ENCODE measurements at places on chromosomes 1 and 21.

- no peak for DNase-seq
These were observed 226.6 kb upstream of the KAZN start for GRCh38 chr1:14371771-14372497.

DNA sequence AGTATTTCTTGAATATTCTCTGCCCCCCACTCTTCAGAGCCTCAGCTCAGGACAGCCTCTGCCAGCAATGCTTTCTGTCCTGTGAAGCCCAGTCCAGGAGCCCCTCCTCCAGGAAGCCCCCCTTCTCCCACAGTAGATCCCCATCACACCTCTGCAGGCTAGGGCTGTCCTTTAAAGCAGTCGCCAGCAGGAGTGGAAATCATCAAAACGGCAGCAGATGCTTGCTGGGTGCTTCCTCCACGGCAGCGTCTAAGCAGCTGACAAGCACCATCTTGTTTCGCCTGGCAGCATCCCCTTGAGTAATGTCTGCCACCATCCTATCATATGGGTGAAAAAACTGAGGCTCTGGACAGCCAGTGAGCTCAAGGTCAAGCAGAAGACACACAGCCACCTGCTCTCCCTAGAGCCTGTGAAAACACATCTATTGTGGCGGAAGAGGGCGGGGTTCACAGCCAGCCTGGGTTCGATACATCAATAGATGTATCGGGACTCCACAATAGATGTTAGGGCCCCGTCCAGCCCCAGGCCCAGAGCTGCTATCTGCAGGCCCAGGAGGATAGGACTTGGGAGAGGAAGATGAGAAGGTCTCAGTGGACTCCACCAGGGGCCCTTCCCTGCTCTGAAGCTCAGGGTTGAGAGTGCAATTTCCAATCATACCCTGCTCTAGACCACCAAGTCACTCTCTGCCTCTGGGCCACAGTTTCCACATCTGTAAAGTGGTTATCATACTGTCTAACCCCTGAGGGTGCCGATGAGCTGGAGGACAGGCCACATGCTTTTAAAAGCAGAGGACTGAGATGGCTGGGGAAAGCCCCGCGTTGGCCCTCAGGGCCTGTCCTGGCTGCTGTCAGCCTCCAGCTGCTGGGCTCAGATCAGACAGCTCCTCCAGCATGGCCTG, 17.5 kb downstream of the RUNX3 start:
- no peak for DNase-seq

GRCh38 chr21:42124826-42125570, 53.9 kb downstream of the UMODL1 start:
- DNase-seq = no peak

- DNase-seq = no peak
These were observed 12.1 kb downstream of the NBPF3 start for GRCh38 chr1:21451981-21452411.

GRCh38 chr1:244254467-244254866, 197.2 kb downstream of the ADSS2 start:
- DNase-seq = no peak

- DNase-seq = no peak
These were observed 430.5 kb downstream of the MRPL39 start for GRCh38 chr21:25176637-25177412.

- no peak for DNase-seq
These were observed 66.0 kb downstream of the PGBD5 start for GRCh38 chr1:230359992-230360668.

DNA sequence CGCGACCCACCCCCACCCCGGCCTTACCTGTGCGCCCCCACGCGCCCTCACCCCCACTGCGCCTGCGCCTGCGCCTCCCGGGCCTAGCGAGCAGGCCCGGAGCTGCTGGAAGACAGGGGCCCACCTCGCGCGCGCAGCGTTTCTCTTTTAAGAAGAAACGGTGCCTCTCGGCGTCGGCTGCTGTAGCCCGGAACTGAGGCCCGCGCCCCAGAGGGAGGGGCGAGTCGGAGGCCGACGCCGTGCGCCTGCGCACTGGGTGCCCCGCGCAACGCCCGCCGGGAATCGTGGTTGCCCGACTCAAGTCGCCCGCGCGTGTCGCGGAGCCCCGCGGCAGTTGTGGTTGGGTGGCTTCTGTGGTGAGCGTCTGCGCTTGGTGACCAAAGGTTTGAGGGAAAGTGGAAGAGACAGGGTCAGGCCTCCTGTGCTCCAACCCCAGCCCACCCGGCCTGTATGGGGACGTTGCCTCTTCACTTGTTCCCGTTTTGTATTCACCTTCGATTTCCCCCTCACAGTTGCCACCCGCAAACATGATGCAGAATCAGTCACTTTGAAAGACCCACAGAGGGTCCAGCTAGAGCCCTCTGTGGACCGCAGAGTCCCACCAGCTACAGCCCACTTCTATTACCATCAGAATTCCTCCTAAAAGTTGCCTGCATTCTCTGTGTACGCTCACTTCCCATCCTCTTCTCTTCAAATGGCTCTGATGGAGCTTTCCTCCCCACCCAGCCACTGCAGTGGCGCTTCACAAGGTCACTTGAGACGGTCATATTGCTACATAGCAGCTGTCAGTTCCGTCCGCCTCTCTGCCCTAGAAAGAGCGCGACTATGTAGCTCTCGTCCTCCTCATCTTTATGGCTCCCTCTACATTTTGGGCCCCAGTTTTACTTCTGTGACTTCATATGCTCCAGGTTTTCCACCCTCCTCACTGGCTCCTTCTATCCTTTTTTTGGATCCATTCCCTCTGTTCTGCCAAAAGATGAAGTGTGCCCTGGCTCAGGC, at the start of gene ZNF692:
Gene ZNF692, minus strand, starts transcription at position 195 of the 999 bp plus-strand sequence. CDS start 776 bp downstream, outside the sequence.
- peak; percentile 91 for DNase-seq

- no peak for DNase-seq
These were observed 120.8 kb downstream of the GREM2 start for GRCh38 chr1:240491156-240491555.

GRCh38 chr1:11187931-11188330, 1.2 kb upstream of the ANGPTL7 start:
- no peak for DNase-seq

- DNase-seq = no peak
These were observed 5.3 kb upstream of the CELSR2 start for GRCh38 chr1:109243860-109244552.

DNA sequence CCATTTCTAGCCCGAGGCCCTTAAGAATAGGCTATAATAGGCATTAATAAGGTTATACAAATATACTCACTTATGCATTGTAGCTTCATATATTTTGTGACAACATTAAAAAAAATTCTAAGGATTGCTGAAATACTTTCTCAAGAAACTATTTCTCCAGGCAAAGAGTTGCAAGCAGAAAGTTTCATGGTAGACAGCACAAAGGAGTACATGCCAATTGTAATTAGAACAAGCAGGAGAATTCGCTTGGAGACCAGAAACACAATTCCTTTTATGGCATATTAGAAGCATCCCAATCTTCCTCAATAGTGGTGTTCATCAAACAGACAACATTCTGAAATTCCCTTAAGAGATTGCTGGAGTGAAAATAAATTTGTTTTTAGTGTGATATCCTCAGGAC, 122.8 kb downstream of the CRB1 start:
- no peak for DNase-seq

DNA sequence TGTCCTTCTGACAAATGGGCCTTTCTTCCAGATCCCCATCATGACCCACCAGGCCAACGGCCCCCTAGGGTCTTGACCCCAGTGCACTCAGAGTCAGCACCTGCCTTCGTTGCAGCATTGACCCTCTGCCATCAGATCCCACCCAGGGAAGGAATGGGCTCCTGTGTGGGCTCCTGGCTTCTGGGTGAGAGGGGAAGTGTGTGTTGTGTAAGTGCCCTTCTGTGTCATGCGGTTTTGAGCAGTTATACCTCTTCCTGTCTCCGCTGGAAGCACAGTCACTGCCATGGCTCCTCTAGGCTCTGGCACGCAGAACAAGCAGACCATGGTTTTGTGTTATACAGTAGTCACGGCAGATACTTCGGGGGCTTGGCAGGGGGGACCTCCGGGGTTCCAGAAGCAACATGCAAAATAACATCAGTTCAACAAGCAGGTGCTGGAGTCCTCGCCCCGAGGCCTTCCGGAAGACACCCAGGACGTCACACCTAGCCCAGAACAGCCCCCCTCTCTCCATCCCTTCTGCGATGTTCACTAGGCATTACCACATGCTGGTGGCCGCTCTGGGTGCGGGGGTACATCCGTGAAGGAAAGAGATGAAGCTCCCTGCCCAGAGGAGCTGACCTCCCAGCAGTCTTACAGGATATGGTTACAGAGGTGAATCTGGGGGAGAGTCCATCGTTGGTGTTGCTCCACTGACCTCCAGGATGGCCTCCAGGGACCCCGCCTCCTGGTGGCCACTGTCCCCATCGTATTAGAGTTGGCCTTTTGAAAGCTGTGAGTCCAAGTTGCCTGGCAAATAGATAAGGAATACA, 17.4 kb upstream of the KCNAB2 start:
- peak; percentile 48 for DNase-seq

DNA sequence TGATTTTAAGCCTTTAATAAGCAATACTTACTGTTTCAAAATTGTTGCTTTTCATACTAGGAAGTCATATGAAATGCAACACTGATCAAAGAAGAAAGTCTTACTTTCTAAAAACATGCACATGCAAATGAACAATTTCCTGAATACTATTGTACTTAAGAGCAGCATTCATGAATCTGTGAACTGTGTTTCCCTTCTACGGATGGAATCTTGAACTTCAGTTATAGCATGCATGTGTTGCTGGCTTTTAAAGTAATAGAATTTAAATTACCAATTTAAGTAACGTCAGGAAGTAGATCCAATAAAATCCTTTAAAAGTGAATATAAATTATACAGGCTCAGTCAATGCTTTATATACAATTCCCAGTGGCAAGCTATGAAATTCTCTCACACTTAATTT, 348.9 kb downstream of the KCNT2 start:
- no peak for DNase-seq

- no peak for DNase-seq
These were observed 276.9 kb downstream of the MATN1 start for GRCh38 chr1:30446508-30446907.

GRCh38 chr1:173205146-173206051, 1.7 kb downstream of the TNFSF4 start:
- DNase-seq = no peak

DNA sequence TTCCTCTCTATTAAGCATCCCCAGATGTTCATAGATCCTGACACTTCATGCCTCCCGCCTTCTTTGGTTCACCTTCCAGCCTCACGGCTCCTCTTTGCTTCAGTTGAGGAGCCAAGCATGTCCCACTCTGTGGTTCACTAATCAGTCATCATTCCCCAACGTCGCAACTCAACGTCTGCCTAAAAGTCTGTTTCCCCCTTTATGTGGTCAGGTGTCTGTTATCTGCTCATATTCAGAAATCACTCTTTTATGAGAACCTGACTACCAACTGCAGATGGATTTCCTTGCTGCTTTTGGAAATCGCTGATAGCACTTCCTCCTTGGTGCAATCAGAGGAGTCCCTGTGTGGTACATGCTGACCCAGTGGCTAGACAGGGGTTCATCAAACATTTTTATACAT, 94.1 kb upstream of the VANGL1 start:
- no peak for DNase-seq

Measured in activated CD4-positive, CD25-positive, alpha-beta regulatory T cell (primary cell).